ENCODE measurements at places on chromosomes 12 and 14.

DNA sequence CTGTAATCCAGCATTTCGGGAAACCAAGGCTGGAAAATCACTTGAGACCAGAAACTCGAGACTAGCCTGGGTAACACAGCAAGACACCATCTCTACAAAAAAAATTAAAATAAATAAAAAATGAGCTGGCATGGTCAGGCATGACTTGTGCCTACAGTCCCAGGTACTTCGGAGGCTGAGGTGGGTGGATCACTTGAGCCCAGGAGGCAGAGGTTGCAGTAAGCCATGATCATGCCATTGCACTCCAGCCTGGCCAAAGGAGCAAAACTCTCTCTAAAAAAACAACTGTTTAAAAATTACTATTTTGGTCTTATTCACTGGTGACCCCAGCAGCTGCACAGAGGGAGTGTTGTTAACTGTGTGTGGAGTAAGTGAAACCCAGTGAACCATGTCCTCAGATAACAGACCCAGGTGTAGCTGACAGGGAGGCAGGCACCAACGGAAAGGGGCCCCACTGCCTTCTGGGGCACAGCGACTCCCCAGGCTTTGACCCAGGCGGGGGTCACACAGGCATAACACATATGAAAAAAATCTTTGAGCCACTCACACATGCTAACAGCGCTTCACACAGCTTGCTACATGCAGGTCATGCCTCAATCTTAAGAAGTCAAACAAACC is 12.1 kb downstream of the DDX54 start:
- no peak for DNase-seq

- peak; percentile 55 for DNase-seq
These were observed 17.1 kb downstream of the SLC11A2 start for GRCh38 chr12:51009056-51009440.

DNA sequence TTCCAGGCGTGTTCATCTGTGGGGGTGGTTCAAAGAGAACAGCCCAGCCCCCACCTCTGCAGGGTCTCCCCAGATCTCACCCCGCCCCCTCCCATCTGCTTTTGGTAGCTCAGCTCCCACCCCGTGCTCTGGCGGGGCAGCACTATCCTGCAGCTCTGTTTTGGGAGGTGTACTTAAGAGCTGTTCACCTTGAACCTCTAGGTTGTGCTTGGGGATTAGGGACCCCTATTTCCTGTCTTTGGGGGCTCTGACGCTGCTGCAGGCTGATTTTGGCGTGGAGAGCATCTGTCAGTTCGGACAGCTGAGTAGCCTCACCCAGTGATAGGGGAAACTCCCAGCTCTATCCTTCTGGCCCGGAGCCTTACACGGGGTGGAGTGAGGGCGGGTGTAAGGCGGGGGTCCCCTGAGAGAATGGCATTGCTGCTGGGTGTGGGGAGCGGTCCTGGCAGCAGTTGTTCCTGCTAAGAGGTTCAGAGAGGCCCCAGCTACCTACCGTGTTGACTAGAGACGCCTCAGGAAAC is 765 bp downstream of the TMEM120B start:
- peak; percentile 88 for DNase-seq

- peak; percentile 61 for DNase-seq
These were observed 10.9 kb downstream of the TCHP start for GRCh38 chr12:109910969-109911348.

- no peak for DNase-seq
These were observed 31.0 kb upstream of the GNS start for GRCh38 chr12:64790166-64790565.

GRCh38 chr12:111330800-111331752 is 37.8 kb downstream of the PHETA1 start:
- DNase-seq: peak; percentile 45

All from erythroblast (primary cell).